Fibroblast of lung (primary cell): ENCODE measurements at places on chromosomes 12 and 14. TPM values are rescaled to one million over a fixed set of nuclear protein-coding genes. Genes with fewer than 3 reads are reported as not detected.

IFNG-AS1 gene
- not detected in 2 replicates for total RNA-seq

DNA sequence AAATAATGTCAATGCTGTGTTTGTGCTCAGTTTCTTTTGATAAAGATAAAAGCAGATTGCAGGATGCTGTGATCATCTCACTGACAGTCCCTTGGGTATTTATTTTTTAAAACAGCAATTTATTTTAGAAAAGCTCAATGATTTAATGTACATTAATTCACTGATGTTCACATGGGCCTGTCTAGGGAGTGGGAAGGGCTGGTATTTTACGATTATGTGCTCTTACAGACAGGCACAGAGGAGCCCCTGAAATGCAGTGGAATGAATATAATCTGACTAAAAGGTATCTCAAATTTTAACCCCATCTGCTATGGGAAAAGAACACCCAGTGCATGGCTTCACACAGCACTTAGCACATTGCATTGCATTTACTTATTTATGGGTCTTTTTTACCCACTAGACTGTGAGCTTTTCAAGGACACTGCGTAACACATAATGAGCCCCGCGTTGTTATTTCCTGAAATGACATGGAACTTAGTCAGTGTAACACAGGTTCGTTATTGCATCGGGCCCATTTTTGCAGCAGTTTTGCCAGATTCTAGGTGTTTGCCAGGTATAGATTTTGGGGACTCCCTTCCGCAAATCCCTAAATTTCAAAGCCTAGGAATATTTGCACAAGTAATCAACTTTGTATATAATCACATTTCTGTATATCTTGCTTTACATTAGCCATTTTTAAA is 425.3 kb upstream of the FBXO33 start:
- no peak for DNase-seq

DNA sequence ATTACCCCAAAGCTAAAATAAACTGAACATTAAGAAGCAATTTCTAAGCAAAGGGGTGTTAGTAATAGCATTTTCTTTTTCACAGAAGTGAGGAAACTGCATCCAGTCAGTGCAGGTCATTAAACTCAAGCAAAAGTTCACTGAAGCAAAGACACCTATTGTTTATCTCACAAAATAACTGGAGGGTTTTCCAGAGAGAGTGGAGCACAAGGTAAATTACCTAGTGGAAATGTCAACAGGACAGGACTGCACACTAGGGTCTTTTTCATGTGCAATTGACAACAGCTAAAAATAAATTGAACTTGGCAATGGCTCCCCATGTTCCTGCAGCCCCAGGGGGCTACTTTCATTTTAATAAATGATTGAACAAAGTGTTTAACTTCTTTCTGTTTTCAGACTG is 742.0 kb downstream of the GALC start:
- no peak for DNase-seq

SELPLG gene
- 0.51 and 1.5 TPM in 2 replicates for total RNA-seq

DBX2 gene
- not detected in 2 replicates for total RNA-seq

DNA sequence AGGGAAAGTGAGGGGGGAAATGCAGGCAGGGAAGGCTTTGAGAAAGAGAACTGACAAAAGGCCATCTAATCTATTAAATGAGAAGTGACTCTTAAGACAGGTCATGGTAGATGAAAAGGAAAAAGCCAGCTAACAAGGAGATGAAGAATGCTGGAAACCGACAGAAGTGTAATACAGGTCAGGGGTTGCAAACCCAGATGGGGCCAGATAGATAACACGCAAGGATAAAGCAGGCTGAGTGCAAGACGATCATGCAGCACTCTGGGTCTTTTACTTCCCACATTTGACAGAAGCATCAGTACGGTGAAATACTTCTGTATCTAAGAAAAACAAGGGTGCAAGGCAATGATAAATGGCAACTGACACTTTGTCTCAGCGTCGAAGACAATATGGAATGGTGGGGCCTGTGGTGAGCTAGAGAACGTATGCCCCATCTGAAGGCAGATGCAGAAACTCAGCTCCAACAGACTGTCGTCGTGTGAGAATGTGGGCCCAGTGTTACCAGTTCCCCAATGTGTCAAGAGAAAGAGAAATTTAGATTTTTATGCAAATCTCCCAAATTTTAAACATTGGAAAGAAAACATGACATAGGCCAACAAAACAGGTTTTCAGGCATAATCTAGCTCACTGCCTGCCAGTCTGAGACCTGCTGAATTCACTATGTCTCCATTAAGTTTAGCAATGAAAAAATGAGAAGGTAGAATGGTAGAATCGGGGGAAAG is 187.4 kb downstream of the PHLDA1 start:
- no peak for DNase-seq

LEMD3 gene
- 17.7 and 18.5 TPM in 2 replicates for total RNA-seq

GRCh38 chr14:91409928-91410718 is 7.5 kb downstream of the CCDC88C start:
- DNase-seq, result no peak

- peak; percentile 84 for DNase-seq
Measured at GRCh38 chr14:103512701-103513611, 9.7 kb downstream of the CKB start.

TMBIM4 gene
- 48.8 and 69.2 TPM in 2 replicates for total RNA-seq

GRCh38 chr14:52286661-52287649 is 19.5 kb downstream of the PTGDR start:
- DNase-seq, result peak; percentile 30

KRT72 gene
- not detected in 2 replicates for total RNA-seq

DDIT3 gene
- total RNA-seq, result 249 and 265 TPM in 2 replicates

HOXC10 gene
- total RNA-seq, result not detected in 2 replicates

AKAP3 gene
- total RNA-seq, result 1.5 and 2.8 TPM in 2 replicates

- no peak for DNase-seq
Measured at GRCh38 chr14:62308891-62309290, 546.7 kb downstream of the SNAPC1 start.

- DNase-seq, result no peak
Measured at GRCh38 chr12:89960011-89960507, 251.4 kb upstream of the ATP2B1 start.

- no peak for DNase-seq
Measured at GRCh38 chr12:25574761-25575160, 21.7 kb upstream of the LMNTD1 start.

- no peak for DNase-seq
Measured at GRCh38 chr12:110355073-110355472, 48.4 kb downstream of the ANAPC7 start.

CFAP251 gene
- total RNA-seq, result 3.9 and 7.9 TPM in 2 replicates

DNA sequence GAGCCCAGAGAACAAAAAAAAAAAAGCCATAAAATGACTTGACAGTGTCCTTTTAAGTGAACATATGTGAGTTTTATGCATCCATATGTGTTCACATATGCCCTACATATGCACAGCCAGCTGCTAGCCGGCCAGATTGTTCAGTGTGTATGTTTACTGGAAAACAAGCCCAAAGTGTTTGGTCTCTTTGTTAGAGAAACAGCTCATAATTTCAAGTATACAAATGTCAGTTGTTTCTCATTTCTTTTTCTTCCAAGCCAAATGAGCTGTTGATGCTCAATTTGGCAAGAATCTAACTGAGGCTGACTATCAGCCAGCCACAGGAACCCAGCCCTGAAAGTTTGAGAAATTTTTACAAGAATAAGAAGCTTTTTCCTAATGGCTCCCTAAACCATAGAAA is 60.8 kb upstream of the TSPAN8 start:
- no peak for DNase-seq

GRCh38 chr14:105577314-105577861 is 51.0 kb downstream of the TMEM121 start:
- no peak for DNase-seq

GRCh38 chr12:106239951-106240335 is 7.9 kb downstream of the CKAP4 start:
- DNase-seq, result no peak

GRCh38 chr12:63857771-63858670 is 13.5 kb downstream of the SRGAP1 start:
- DNase-seq, result peak; percentile 74
